HAP-1 (cell line): ENCODE measurements at places on chromosomes 1 and 21.

DNA sequence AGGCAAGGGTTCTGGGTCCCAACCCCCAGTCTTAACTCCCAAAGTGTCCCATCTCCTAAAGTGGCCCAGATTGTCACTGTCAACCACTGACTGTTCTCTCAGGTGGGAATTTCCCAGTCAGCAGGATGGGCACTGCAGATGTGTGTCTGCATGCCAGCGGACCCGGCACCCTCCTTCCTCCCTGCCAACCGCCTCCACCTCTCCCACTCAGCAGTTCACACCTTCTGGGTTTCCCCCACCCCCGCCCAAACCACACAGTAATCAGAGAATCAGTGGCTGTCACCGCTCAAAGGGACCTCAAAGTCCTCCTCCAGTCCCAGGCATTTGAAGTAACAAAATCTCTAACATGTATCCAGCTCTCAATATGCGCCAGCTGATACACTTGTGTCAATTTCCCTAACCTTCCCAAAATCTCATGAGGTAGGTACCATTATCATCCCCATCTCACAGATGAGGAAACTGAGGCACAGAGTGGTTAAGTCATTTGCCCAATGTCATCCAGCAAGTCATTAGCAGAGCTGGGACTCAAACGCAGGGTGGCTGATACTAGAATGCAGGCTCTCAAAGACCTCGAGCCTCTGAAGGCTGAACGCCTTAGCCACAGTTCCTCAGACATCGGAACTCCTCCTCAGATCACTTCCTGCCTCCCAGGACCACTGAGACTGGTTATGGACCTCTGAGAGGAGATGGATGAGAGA is 4.8 kb downstream of the RUNX3 start:
- no peak for DNase-seq

DNA sequence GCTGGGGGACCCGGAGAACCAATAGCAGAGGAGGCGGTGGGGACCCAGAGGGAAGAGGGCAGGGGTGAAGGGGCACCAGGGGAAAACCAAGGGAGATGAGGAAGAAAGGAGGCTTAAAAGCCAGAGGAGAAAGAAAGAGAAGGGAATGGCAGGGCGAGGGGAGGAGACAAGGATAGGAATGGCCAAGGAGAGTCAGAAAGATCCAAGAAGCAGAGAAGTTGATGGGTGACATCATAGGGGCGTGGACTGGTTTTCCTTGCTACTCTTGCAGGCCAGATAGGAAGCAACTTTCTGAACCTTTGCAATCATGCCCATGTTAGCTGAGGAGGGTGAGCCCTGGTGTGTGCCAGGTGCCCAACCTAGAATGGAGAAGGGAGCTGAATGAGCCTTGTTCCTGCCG is 5.4 kb downstream of the NPR1 start:
- DNase-seq, result no peak

DNA sequence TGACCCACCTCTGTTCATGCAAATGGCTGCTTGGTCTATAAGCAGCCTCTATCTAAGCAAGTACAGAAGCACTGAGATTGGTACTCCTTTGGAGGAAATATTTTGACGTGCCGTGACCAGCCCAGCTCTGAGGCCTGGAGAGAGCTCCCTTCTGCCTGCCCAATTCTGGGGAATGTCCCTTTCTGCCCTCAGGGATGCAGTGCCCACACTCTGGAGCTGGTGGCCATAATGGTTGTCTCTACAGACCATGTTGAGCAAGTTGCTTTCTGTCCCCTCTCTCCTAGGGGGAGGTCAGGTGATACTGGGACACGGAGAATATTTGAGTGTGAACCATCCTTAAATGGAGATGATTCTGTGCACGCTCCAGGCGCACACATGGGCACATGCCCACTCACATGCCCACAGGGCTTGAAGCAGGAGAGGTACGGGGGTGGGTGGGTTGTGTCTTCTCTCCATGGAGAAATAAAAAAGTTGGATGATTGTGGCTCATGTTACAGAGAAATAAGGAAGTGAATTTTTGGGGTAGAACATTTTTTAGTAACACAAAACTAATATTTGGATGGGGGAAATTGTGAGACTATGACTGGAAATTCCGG is 13.9 kb upstream of the ALPL start:
- DNase-seq, result no peak

- no peak for DNase-seq
Observed at GRCh38 chr1:213622365-213623063, 365.3 kb upstream of the PROX1 start.

GRCh38 chr1:86155051-86155806 is 1.3 kb downstream of the COL24A1 start:
- no peak for DNase-seq

GRCh38 chr1:198696211-198696610 is 57.4 kb downstream of the PTPRC start:
- DNase-seq, result no peak

DNA sequence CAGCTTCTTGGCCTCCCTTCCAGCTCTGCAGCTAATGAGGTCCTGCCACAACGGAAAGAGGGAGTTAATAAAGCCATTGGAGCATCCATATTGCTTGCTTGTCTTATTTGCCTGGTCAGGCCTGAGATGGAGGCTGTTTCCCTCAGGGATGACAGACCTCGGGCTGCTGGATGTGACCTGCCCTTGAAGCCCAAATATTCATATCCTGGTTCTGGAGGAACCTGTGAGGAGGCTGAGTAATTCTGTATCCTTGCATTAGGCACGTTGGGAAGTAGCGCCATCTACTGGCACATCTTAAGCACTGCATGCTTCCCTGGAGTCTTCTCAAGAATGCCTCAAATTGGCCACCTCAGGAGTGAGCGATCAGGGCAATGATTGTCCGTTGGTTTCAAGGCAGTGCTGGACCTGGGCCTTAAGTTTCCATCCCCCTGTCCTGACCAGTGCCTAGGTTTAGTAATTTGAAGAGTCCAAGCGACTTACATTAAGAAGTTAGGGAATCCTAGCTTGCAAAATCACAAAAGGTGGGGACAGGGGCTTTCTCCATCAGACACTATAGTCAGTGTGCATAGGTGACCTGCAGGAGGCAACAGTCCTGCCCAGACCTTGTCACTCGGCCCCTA is 13.8 kb upstream of the NASP start:
- peak; percentile 74 for DNase-seq

DNA sequence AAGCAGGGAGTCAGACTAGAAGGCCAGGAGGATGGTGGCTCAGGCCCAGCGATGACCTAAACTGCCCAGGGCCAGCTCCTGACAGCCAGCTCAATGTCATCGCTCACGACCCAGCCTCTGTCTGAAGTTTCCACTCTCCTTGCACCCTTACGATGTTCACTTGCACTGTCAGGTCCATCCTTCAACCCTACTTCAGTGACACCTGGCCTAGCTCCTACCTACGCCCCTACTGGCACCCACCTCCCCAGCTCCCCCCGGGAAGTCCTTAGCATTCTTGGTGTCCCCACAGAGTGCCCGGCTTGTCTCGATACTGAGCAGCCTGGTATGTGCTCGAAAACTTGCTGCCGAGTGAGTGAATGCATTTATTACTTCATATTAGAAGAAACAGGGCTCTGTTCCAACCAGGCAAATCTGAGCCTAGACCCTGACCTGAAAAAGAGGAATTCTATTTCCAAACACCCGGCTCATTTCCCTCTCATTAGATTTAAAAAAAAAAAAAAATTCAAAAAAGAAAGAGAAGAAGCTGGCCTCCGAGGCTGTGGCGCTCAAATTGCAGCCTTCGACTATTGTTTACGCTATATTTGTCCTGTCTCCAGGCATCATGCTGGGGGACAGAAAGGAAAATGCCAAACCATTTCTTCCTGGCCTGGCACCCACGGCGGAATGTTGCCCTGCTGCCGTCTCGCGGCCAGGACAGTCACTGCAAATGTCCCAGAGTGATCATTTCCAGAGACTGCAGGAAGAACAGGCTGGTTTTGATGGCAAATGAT is 29.8 kb upstream of the LRRC38 start:
- no peak for DNase-seq

DNA sequence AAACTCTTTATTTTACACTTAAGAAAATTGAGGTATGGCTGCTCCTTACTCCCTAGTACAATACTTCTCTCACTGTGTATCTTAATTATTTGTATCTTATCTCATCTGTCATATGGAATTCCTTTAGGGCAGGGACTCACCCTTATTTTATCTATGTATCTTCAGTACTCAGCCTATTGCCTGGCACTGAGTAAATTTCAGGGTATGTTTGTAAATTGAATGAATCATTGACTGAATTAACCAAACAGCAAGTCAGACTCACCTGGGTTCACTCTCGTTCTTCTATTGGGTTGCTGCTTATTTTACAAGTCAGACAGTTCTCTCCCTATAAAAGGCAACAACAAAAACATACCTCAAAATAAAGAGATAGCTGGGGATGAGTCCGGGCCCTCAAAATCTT is 63.8 kb downstream of the LAMC1 start:
- no peak for DNase-seq

- DNase-seq, result no peak
Observed at GRCh38 chr1:117671781-117672501, 66.1 kb downstream of the TENT5C start.

- DNase-seq, result no peak
Observed at GRCh38 chr21:28832013-28832714, 160.5 kb downstream of the LTN1 start.

DNA sequence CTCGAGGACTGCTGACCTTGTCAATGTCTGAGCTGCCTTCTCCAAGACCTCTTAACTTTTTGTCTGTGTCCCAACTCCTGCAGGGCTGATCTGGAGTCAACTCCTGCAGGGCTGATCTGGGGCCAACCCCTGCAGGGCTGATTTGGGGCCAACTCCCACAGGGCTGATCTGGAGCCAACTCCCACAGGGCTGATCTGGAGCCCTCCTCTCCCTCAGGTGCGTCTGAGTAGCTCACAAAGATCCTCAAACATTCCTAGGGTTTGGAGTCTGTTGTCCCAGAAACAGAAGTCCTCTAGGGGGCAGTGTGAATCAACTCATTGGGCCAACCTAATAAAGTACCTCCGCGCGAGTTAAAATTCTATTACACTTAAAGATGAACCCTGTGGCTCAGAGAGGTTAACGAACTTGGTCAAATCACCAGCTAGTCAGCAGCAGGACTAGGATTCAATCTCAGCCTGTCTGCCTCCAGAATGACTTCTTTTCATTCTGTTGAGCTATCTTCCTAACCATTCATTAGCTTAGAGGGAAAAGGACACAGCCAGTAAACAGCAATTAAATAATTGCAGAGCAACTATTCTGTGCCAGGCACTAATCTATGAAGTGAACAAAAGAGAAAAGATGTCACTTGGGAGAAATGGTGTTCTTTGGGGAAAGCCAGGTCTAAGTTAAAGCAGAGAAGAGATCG is 17.2 kb upstream of the RLF start:
- DNase-seq, result peak; percentile 80
